ENCODE measurements at places on chromosomes 4 and X.

- no peak for DNase-seq
These were observed 946 bp downstream of the ANXA3 start for GRCh38 chr4:78552389-78553042.

DNA sequence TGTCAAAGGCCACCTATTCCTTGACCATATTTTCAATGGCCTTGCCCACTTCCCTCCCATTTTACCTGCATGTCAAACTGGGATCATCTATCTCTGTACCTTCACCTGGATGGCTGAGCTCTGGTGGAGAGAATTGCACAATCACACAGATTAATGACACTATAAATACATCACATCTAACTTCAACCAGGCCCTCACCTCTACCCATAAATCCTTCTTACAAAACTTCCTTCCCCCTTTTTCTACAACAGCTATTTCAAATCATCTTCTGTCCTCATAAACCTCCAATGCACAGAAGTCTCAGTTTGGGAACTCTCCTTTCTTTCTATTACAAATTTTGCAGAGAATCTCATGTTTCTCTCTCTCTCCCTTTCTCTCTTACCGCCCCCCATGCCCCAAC is 9.2 kb downstream of the PALLD start:
- no peak for DNase-seq

GRCh38 chr4:136680761-136681160 is 851.5 kb downstream of the PCDH18 start:
- DNase-seq, result no peak

DNA sequence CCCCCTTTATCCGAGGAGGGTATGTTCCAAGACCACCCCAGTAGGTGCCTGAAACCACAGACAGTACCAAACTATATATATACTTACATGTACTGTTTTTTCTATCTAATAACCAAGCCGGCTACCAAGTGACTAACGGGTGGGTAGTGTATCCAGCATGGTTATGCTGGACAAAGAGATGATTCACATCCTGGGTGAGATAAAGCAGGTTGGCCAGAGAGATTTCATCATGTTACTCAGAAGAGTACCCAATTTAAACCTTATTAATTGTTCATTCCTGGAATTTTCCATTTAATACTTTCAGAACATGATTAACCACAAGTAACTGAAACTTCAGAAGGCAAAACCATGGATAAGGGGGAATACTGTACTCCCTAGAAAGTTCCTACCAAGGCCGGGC is 46.5 kb downstream of the RFC1 start:
- no peak for DNase-seq

DNA sequence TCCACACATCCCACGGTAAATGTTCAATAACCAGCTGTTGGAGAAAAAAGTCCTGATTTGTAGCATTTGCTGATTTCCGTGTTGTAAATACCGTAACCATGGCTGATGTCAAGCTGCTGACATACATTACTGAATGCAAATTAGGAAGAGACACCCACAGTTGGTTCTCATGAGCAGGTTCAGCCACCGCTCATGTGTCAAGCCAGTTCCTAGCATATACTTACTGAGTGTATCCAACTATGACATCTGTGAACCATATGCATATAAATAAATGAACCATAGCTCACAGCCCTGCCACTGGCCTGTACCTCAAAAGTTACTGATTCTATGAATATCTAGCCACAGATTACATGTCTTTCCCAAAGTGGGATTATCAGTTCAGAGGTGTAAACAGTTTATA is 29.5 kb downstream of the FHDC1 start:
- DNase-seq, result no peak

DNA sequence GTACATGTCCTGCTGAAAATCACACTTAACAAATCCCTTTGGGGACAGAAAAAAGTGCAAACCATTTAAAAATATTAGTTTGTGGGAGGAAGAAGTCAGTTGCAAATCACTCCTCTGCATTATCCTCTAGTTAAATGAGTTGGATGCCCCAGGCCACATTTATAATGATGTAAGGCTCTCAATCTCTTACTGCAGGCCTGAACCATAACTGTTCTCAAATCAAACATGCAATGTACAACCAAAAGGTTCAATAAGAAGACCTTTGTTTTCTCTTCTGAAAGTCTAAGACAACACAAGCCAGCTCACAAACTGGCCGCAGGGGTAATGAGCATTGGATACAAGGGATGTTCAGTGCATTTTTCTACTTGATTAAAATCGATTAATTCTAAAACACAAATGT is 39.7 kb downstream of the IGFBP7 start:
- DNase-seq, result no peak

- DNase-seq, result no peak
These were observed 1556.4 kb upstream of the ADGRL3 start for GRCh38 chr4:59643682-59644081.

DNA sequence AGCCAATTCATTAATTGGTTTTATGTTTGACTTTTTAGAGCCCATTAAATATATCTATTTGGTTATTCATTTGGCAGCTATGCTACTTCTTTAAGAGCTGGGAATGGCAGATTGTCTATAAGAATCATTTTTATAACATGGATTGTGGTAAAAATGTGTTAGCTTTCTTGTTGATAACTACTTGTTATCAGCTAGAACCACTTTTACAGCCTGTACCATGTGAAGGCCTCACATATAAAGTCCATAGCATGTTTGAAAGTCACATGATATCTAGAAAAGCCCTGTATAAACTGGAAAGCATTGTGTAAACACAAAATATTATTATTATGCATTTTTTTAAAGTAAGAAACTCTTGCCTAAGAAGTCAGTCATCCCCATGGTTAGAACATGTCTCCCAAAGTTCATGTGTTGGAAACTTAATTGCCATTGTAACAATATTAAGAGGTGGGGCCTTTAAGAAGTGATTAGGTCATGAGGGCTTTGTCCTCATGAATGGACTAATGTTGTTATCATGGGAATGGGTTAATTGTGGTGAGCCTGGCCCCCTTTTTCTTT is 110.9 kb upstream of the BMP2K start:
- DNase-seq, result no peak

- no peak for DNase-seq
These were observed 23.9 kb downstream of the SORBS2 start for GRCh38 chr4:185787926-185788679.

- no peak for DNase-seq
These were observed 55.7 kb downstream of the LINC00632 start for GRCh38 chrX:140765043-140765784.
